ENCODE measurements at places on chromosomes 3 and 15. TPM values are rescaled to one million over a fixed set of nuclear protein-coding genes. Genes with fewer than 3 reads are reported as not detected.
A peak's percentile ranks its signal among the peaks of the same experiment; 100 is the strongest.

DNA sequence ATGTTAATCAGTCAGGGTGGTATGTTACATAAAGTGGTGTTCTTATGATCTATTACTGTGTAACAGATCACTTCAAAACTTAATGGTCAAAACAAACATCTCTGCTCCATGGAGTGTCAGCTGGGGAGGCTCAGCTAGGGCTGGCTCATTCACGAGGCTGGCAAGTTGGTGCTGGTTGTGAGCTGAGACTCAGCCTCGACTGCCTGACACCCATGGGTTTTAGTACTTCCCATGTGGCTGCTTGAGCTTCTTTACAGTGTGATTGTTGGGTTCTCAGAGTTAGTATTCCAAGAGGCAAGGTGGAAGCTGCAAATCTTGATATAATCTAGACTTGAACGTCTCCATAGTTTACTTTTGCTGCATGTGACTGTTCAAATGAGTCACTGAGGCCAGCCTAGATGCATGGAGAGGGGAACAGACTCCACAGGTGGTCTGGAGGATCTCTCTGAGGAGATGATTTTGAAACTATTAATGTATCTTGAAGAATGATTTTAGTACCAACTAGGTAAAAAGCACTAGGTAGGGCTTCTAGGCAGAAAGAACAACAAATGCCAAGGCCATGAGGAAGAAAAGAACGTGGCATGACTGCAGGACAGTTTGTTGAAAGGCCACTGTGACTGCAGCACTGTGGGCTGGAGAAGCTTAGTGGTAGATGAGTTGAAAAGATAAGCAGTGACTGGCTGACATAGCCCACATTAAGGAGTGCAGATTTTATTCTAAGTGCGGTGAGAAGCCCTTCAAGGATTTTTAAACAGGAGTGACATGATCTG lies 281.1 kb upstream of the PROK2 start:
- H3K27ac ChIP-seq = no peak overlapping the region
- DNase-seq = no peak
- H3K4me1 ChIP-seq = no peaks in the 10 kb centered on the region

- no peak for DNase-seq
- H3K36me3 ChIP-seq = no peaks in the 10 kb centered on the region
- H3K4me1 ChIP-seq = peaks cover 28% of the 10 kb centered on the region
- peak overlapping the region; percentile 69 for H3K4me3 ChIP-seq
Measured at GRCh38 chr15:45586125-45586524, 1.1 kb upstream of the BLOC1S6 start.

DNA sequence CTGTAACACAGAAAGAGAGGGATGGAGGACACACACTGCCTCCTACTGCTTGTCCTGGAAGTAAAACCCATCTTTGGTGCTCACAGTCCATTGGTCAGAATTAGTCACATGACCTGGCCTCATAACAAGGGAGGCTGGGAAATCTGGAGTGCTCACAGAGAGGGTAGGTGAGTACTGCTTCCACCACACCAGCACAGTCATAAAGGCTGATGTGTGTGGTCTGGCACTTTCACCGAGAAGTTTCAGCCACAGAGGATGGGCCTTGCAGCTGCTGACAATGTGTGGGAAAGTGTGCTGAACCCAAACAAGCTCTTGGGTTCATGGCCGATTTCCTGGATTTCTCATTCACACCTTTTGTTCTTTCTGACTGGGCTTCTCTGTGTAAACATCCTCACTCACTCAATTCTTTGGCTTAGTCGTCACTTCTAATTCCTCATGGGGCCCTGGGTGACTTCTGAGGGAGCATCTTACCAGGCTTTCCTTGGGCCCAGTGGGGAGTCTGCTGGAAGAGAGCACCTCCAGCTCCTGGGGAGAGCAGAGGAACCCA lies 100.7 kb downstream of the ASB7 start:
- H3K36me3 ChIP-seq = no peaks in the 10 kb centered on the region
- H3K4me3 ChIP-seq = no peak overlapping the region
- no peaks in the 10 kb centered on the region for H3K27me3 ChIP-seq
- H3K4me1 ChIP-seq = no peaks in the 10 kb centered on the region

DNA sequence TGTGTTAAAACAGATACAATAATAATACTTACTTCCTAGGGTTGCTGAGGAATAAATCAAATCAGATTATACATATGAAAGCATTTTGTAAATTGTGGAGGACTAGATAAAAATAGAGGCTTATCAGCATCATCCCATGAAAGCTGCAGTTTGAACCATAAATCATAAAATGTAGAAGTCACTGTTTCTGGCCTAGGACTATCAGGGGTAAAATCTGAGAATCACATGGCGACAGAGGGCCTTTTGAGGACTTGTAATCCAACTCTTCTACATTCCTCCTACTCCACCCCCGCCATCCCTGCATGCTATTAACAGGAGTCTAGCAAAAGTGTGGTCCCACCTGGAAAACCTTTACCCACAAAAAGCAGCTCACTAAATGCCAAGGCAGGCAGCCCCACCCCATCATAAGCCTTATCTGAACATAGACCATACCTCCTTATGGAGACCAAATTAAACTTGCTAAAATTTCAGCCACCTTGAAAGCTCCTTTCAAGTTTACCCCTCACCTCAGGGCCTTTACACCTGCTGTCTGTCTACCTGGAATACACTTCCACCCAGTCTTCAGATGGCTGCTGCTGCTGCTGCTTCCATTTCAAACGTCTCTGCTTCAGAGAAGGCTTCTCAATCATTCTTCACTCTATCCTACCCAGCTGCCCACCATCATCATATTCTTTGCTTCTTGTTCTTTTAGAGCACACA lies 11.5 kb downstream of the MB21D2 start:
- H3K27ac ChIP-seq = no peak overlapping the region
- no peaks in the 10 kb centered on the region for H3K36me3 ChIP-seq
- no peak overlapping the region for H3K4me3 ChIP-seq
- no peaks in the 10 kb centered on the region for H3K4me1 ChIP-seq

- no peak overlapping the region for H3K4me3 ChIP-seq
- no peak overlapping the region for H3K27ac ChIP-seq
- peaks cover 5% of the 10 kb centered on the region for H3K4me1 ChIP-seq
Measured at GRCh38 chr3:114873591-114873990, 273.5 kb downstream of the ZBTB20 start.

GP9 gene
- total RNA-seq = 0.47 TPM
